ENCODE measurements at places on chromosomes 7 and 10.

DNA sequence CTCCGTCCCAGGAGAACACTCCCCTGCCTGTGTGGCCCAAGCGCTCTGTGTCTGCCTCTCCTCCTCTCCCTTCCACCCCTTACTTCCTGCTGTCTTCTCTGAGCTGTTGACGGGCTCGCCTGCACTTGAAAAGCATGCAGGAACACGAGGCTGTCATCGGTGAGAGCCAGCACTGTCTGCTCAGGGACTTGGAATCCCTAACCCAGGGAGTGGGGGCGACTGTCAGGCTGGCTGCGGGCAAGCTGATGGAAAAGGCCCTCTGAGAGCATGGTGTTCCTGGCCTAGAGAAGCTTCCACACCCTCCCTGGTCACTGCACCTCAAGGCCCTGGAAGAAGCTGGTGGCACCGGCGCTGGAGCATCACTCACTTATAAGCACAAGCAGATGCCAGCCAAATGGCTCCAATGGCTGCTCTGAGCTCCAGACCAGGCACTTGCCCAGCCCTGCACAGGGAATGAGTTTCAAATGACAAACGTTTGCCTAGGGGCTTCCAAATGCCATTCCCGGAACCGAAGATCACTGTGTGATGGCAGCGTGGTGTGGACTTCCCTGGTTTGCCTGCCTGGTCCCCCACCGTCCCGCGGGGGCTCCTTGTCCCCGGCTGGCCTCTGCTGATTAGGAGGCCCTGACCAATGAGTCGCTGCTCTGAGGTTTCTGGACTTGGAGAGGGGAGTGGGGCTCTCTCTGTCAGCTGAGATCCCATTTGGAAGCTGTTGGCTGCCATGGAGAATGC, 56.7 kb upstream of the EBF3 start:
- DNase-seq = no peak

DNA sequence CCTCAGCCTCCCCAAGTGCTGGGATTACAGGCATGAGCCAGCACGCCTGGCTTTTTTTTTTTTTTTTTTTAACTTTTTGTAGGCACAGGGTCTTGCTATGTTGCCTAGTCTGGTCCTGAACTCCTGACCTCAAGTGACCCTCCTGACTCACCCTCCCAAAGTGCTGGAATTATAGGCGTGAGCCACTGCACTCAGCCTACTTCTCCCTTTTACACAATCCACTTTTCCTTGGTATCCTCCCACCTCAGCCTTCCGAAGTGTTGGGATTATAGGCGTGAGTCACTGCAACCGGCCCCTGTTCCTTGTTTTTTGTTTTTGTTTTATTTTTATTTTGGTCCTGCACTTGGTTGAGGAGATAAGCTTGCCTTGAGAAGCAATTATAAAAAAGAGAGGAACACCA, 75.9 kb upstream of the KMT2C start:
- no peak for DNase-seq

- no peak for DNase-seq
Observed at GRCh38 chr7:157703131-157703530, 366.3 kb downstream of the DNAJB6 start.

- DNase-seq = no peak
Observed at GRCh38 chr10:107733328-107734130, 569.0 kb upstream of the SORCS1 start.

DNA sequence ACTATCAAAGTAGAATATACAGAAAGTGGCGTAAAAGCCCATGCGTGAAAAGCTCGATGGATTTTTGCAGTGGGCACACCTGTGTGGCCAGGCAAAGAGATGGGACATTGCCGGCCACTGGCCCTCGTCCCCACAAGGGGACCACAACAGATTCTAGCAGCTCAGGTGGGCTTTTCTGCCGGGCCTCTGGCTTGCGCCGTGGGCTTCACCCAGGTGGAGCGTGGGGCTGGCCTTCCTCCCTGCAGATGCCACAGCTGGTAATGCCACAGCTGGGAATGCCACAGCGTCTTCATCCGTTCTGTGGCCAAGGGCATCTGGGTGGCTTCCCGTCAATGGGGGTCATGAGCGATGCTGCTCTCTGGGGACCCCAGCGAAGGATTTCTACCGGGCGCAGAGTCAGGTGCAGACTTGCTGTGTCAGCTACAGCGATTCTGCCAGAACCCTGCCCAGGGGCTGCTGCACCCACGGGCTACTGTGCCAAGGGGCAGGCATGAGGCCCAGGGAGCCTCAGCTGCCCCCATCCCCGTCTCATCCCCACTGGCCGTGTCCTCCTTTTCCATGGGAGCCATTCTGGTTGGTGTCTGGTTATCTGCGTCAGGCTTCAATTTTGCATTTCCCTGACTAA, 52.5 kb upstream of the NKX6-2 start:
- no peak for DNase-seq

GRCh38 chr7:103113164-103113563, 35.7 kb downstream of the NAPEPLD start:
- peak; percentile 59 for DNase-seq

GRCh38 chr7:81232084-81232799, 313.4 kb upstream of the SEMA3C start:
- DNase-seq = no peak

GRCh38 chr10:23094786-23095403, 484 bp upstream of the MSRB2 start:
- DNase-seq = no peak

DNA sequence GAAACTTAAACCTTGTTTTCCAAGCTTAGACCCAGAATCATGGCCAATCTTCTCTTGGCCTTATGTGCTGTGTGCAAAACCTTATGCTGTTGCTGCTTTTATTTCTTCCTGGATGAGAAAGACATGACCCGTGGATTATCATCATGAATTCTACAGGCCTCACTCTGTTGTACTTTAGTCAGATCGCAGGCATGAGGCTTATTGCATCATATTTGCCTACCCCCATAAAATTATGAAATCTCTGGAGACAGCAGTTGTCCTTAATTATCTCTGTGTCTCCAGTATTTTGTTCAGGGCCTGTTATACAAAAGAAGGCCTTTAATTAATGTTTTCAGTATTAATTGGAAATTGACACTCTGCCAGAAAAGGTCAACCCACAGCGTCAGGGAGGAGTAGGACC, 71.6 kb downstream of the PLCE1 start:
- no peak for DNase-seq

DNA sequence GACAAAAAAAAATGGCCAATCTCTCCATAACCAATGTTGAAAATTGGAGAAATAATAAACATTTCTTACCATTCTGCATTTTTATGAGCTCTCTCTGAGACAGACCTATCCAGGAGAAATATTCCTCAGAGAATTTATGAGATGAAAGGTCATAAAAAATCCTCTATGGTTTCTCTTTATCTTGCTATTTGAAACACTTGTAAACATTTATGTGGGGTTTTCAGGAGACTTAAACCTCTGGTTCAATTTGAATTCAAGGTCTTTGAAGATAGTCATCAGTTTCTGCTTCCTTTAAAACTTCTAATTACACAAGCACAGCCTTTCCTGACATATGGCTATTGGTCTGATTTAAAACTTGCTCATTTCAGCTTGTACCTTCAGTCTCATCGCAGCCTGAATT, 78.5 kb upstream of the APBB1IP start:
- no peak for DNase-seq

- DNase-seq = no peak
Observed at GRCh38 chr7:99392659-99393354, 15.6 kb downstream of the PDAP1 start.

GRCh38 chr7:96354881-96355280, 33.0 kb upstream of the SLC25A13 start:
- DNase-seq = no peak

DNA sequence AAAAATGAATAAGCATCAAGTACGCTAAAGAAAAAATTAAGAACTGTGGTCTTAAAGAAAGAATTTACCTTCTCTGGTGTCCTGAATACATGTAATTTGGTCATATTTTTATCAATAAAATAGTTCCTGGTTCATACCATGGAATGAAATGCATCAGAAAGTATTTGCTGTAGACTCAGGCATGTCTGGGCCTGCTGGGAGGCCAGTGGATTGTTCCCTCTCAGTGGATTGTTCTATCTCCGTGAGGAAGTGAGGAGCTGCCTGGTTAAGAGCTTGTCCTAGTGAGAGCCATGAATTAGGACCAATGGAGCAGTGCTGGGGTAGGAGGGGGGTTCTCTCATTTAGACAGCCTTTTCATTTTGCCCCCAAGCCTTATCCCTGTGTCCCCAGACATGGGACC, 211.7 kb upstream of the HABP2 start:
- DNase-seq = no peak

Measured in HS-27A (cell line).